ENCODE measurements at places on chromosomes 6 and 20.

DNA sequence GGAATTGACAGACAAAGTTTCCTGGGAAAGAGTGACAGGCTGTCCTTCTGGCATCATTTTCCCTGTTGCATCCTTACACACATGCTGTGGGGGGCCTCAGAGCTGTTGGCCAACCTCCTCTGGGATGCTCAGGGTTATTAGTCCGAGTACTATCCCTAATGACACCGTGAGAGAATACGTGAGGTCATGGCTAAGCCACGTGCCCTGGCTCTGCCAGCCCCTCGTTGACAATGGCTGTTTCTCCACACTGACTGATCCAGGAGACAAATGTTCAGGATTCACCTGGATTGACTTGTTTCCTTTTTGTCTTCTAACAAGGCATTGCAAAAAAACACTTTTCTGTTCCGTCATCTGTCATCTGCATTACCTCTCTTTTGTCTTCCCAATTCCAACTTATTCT, 604.6 kb downstream of the TFAP2A start:
- DNase-seq, result no peak

DNA sequence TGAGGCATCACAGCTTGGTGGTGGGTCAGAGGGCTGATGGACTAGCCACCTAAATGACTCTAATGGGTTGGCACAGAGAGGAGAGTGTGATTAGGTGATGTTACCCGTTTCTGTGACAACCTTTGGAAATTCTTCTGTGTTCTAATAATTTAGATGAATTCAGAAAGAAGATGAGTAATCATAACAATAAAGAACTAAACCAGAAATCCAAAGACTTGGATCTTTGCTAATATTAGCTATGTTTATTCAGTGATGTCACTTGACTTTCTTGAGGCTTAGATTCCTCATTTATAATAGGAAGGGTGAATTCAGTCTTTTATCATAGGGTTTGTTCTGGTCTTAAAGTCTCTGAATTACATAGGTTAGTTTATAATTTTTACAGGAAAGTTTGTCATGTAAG, 19.9 kb downstream of the CRYBG1 start:
- DNase-seq, result no peak

DNA sequence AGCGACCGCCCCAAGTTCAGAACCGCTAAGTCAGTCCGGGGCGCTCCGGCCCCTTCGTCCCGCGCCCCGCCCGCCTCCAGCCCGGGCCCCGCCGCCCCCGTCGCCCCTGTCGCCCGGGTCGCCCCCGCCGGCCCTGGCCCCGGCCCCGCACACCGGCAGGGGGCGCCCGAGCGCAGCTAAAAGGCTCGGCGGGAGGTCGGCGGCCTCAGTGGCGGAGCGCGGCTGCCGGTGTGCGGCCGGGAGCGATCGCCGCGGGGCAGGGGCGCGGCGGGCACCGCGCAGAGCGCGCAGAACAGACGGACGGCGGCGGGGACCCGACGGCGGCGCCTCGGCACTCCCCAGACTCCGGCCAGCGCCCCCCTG, at the start of gene FNDC1:
FNDC1 (plus strand) TSS at position 208 of the 363 bp plus-strand sequence. CDS start 197 bp downstream, outside the sequence.
- DNase-seq, result no peak

- no peak for DNase-seq
Measured at GRCh38 chr6:107657373-107657754, 166.7 kb downstream of the SCML4 start.

GRCh38 chr6:166971271-166971670, 14.9 kb upstream of the RNASET2 start:
- no peak for DNase-seq

GRCh38 chr6:150987371-150987828, 121.9 kb downstream of the MTHFD1L start:
- no peak for DNase-seq

GRCh38 chr20:17643531-17644188, 38.4 kb downstream of the RRBP1 start:
- no peak for DNase-seq

DNA sequence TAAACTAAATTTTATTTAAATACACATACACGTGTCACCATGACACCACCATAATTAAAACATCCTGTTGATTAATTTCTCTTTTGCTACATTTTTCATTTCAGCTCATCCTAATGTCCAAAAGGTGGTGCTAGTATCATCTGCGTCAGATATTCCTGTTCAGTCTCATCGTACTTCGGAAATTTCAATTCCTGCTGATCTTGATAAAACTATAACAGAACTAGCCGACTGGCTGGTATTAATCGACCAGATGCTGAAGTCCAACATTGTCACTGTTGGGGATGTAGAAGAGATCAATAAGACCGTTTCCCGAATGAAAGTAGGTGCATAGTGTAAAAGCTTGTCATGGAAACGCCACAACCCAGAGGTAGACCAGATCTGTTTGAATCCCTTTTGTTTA, 263.4 kb downstream of the UTRN start:
- no peak for DNase-seq

DNA sequence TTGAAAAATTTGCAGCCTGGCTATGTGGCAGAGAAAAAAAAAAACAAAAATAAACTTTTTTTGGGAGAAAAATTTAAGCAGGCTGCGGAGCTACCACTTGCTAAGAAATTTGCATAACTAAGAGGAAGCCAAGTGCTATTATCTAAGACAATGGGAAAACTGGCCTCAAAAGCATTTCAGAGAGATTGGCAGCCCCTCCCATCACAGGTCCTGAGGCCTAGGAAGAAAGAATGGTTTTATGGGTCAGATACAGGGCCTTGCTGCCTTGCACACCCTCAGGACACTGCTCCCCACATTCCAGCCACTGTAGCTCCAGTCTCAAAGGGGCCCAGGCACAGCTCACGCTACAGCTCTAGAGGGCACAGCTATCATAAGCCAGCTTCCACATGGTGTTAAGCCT, 777.9 kb downstream of the TENT5A start:
- DNase-seq, result no peak

- no peak for DNase-seq
Measured at GRCh38 chr6:165660857-165661663, 2.0 kb downstream of the PDE10A start.

GRCh38 chr6:149129371-149130077, 188.0 kb upstream of the TAB2 start:
- DNase-seq, result no peak

GRCh38 chr20:9490161-9490560, 24.2 kb upstream of the LAMP5 start:
- DNase-seq, result no peak

- no peak for DNase-seq
Measured at GRCh38 chr6:84902354-84902928, 138.0 kb upstream of the TBX18 start.

- no peak for DNase-seq
Measured at GRCh38 chr6:45997875-45998506, 17.7 kb downstream of the CLIC5 start.

GRCh38 chr6:167840160-167840525, 13.4 kb downstream of the AFDN start:
- no peak for DNase-seq

- DNase-seq, result no peak
Measured at GRCh38 chr6:151514000-151514730, 20.3 kb downstream of the CCDC170 start.

- no peak for DNase-seq
Measured at GRCh38 chr6:34745277-34746103, 11.8 kb upstream of the SNRPC start.

- DNase-seq, result no peak
Measured at GRCh38 chr20:47854687-47855212, 69.5 kb upstream of the SULF2 start.

DNA sequence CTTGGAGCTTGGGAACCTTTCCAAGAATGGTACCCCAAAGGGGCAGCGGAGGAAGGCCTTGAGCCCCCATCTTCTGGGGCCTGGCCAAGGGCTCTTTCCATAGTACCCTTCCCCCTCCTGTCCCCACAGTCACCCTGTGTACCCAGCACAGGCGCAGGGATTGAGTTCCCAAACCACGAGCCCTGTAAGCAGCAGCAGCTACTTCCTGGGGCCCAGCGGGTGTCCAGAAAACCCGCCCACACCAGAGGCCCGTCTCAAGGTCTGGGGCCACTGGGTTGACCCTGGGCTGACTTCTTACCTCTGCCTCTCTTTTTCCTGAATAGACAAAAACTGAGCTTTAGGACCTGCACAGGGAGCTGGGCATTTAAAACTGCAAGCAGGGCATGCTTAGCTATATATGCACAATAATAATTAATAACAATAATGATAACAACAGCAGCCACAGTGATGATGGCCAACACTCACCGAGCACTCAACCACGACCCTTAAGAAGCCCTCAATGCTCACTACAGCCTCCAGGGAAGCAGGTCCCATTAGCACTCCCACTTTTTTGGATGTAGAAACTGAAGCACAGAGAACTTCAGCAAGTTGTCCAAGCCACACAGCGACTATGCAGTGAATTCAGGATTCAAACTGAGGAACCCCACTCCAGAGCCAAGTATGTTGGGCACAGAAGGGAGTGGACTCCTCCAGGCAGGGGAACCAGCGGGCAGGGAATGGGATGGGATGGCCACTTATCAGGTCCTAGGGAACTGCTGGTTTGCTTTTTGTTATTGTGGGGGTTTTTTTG, 14.5 kb downstream of the NOL4L start:
- no peak for DNase-seq

DNA sequence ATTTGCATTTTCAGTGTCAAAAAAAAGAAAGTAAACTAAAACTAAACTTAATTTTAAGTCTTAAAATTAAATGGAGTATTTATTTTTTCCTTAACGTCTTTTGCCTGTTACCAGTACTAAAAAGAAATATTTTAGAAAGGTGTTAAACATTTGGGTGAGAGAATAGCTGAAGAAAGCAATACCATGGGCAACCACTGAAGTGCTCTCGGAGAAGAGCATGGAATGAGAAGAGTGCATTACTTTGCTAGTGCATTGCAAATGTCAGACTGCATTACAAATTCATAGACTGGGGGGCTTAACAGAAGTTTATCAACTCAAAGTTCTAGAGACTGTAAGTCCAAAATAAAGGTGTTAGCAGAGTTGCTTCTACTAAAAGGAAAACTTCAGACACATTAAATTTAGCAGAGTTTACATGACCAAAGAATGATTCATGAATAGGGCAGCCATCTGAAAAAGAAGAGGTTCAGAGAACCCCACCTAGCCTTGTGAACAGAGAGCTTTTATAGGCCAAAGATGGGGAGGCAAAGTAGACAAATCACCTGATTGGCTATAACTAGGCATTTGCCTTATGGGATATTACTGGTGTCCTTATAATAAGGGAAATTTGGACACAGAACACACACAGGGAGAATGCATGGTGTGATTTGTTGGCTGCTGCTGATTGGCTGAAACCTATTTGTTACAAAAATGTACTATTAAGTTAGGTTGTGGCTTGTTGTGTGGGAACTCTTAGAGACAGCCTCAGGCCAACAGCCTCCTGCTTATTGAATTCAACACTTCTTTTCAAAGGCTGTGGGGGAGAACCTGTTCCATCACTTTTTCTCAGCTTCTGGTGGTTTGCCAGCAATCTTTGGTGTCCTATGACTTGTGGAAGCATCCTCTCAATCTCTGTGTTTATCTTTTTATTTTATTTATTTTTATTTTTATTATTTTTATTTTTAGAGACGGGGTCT, 106.7 kb upstream of the RREB1 start:
- no peak for DNase-seq

DNA sequence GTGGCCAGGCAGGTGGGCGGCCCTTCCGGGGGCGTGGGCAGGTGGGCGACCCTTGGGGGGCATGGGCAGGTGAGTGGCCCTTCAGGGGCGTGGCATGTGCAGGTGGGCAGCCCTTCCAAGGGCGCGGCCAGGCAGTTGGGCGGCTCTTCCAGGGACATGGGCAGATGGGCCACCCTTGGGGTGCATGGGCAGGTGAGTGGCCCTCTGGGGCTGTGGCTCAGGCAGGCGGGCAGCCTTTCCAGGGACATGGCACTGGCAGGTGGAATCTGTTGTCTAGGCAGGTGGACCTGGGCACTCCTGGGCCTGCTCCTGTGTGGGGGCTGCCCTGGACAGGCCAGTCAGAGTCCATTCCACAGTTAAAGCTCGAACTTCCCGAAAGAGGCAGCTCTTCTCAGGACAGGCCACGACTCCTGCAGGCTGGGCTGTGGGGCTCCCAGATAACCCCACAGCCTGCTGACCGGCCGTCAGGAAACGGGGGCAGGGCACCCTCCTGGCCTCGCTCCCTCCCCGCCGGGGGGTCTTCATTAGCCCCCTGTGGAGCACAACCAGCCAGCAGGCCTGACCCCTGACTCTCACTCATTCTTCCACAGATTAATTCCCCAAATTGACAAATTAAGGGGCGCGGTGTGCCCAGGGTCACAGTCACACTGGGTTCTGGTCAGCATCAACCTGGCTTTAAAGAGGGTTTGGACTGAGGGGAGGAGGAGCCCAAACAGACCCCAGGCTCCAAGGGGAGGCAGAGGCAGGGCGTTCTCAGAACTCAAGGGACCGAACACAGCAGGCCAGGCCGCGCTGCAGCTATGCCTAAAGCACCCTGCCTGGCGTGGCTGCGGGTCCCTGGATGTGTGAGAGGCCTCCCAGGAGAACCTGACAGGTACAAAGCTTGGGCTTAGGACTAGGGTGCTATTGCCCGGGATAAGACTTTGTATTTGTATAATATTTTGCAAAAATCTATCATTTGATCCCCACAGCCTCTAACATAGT, 130.0 kb downstream of the DLL1 start:
- DNase-seq, result no peak

GRCh38 chr6:4017834-4018170, 61.1 kb downstream of the FAM217A start:
- DNase-seq, result no peak

DNA sequence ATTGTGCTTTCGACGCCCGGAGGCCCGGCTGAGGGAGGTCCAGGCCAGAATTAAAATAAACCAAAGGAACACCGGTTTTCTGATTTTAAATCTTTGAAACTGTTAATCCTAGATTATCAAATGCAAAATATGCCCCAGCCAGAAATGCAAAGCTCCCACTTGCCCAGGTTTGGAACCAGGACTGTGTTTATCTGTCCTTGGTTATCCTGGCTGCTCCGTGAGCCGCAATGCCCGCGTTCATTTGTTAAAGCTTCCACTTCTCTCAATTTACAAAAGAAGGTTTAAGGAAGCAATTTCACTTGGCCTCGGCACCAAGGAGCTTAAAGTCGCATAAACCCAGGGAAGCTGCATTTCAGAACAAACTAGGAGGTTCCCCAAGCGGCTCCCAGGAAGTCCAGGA, 250.0 kb downstream of the TAF4 start:
- DNase-seq, result no peak

- no peak for DNase-seq
Measured at GRCh38 chr6:72461144-72461543, 160.7 kb upstream of the KCNQ5 start.

DNA sequence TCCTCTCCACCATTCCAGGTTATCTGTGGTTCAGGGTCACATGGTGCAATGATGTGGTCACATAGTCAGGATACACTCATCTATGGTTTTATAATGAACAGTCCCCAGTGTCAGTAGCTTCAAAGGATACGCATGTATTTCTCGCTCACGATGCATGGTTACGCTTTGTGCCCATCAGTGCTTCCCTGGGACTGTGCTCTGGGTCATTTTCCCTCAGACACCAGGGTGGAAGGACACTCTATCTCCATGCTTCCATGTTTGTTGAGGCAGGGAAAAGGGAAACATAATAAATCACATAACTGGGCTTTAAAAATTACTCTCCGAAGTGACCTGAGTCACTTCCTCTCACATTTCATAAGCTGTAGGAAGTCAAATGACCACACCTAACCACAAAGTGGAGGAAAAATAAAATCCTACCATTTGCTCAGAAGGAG, 394.8 kb upstream of the NOX3 start:
- DNase-seq, result no peak

GRCh38 chr20:14446446-14446845, 109.0 kb upstream of the FLRT3 start:
- DNase-seq, result no peak

GRCh38 chr20:19327401-19327800, 115.0 kb downstream of the SLC24A3 start:
- no peak for DNase-seq

- no peak for DNase-seq
Measured at GRCh38 chr20:35629427-35630145, 14.0 kb downstream of the SPAG4 start.
